Effector CD4-positive, alpha-beta T cell (primary cell): ENCODE measurements at places on chromosomes 2 and 18.

GRCh38 chr2:218329027-218329825 lies 27.4 kb upstream of the CATIP start:
- no peak for DNase-seq

DNA sequence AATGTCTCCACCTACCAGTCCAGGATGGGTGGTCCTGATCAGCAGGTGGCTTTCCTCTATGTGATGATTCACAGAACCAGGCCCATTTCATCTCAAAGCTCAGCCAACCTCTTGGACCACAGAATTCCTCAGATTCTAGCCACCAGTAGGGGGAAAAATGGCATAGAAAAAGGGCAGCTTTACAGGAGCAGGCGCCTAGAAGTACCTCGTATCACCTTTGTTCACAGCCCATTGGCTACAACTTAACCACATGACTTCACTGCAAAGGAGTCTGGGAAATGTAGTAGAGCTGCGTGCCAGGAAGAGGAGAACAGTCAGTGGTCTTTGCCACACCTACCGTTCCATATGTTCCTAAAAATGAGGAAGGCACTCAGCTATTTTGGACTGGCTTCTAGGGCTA lies 62.8 kb upstream of the DTNA start:
- DNase-seq, result no peak

DNA sequence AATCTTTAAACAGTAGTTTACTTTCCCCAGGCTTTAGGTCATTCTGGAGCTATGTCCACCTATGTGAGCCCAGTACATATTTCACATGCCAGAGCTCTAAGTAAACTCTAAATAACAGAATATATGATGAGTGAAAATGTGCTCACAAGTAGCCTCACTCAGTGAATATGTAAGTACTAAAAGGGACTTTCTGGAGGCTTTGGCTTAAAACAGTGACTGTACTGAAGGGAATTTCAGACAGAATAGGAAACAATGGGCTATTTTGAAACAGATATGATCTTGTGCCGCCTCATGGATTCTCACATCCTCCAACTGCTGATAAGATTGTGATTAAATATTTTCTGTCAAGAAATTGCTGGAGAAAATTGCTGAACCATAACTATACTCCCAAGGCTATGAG lies 747.9 kb downstream of the SOCS6 start:
- DNase-seq, result no peak

DNA sequence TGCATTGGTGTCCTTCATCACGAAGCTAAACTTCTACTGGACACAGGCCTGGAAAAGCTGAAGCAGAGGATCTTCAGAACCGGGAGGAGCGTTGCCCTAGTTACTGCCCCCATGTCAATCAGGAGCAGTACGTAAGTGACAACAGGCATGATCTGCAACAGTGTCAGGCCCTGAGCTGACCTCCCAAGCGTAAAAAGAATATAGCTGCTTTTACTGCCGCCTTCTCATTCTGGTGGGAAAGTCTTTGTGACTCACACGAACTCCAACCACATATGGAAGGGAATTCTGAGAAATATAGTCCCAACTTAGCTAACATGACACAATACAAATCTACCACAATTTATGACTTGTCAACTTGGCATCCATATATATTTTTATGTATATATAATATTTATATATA lies 1007.7 kb upstream of the CDH2 start:
- DNase-seq, result no peak

- DNase-seq, result no peak
Measured at GRCh38 chr2:33029459-33029858, 82.7 kb downstream of the LTBP1 start.

DNA sequence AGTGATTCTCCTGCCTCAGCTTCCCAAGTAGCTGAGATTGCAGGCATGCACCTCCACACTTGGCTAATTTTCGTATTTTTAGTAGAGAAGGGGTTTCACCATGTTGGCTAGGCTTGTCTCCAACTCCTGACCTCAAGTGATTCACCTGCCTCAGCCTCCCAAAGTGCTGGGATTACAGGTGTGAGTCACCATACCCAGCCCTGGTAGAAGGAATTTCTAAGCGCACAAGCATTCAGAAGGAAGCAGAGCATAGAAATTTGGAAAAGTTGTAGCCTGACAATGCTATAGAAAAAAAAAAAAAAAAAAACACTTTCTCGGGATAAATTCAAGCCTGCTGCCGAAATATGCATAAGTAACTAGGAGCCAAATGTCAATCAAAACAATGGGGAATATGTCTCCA lies 249.4 kb downstream of the GRB14 start:
- no peak for DNase-seq

- DNase-seq, result no peak
Measured at GRCh38 chr18:57432751-57433400, 2.3 kb upstream of the ONECUT2 start.

DNA sequence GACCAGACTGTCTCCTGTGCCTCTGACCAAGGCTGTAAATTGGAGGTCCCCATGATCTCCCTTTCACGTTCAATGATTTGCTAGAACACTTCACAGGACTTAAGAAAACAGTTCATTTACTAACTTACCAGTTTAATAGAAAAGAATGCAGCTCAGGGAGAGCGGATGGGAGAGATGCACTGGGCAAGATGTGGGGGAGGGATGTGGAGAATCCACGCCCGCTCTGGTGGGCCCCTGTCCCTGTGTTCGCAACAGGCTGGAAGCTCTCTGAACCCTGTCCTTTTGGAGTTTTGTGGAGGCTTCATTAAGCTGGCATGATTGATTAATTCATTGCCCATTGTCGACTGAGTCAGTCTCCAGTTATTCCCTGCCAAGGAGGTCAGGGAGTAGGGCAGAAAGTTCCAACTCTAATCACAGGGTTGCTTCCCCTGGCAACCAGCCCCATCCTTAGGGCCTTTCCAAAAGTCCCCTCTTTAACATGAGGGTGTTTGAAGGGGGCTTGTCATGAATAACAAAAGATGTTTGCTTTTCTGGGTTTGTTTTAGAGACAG lies 257.1 kb downstream of the ACKR3 start:
- DNase-seq, result no peak

GRCh38 chr2:30666266-30666874 lies 140.9 kb downstream of the CAPN13 start:
- no peak for DNase-seq

DNA sequence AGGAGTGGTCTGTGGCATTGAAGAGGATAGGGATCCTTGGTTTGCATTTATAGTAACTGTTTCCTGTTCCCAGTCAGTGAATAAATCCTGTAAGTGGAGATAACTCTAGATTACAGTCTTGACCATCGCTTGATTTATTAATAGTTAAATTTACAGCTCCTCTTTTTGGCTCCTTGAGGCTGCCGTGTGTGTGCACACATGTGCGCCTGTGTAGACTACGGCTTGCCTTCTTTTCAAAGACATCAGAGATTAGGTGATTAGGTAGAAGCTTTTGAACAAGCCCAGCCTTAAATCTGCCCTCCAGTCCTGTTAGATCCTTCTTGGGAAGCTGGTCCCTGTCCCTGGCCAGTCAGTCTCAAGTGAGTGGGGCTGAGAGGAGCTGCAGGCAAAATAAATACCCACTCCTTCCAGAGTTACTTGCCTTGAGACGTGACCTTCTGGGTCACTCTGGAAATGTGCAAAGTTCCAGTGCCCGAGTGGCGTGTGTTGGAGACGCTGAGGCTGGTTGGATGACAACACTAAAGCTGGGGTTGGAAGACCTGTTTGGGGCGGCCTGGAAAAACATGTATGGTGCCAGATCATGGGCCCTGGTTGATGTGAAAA lies 32.0 kb downstream of the TCF7L1 start:
- DNase-seq, result no peak

DNA sequence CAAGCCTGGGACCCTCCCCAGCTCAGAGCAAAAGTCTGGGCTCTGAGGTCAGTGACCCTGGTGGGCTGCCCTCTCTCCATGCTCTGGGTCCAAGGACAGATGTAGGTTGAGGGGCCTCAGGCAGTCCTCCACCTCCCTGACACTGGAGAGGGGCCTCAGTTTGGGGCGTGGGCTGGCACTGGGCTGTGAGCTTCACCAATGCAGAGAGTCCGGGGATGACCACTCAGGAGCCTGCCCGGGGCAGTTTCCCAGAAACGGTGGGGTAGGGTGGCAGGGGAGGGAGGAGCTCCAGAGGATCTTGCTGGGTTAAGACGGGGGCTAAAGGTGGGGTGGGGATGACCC lies 40.5 kb upstream of the SMAD7 start:
- DNase-seq, result no peak

DNA sequence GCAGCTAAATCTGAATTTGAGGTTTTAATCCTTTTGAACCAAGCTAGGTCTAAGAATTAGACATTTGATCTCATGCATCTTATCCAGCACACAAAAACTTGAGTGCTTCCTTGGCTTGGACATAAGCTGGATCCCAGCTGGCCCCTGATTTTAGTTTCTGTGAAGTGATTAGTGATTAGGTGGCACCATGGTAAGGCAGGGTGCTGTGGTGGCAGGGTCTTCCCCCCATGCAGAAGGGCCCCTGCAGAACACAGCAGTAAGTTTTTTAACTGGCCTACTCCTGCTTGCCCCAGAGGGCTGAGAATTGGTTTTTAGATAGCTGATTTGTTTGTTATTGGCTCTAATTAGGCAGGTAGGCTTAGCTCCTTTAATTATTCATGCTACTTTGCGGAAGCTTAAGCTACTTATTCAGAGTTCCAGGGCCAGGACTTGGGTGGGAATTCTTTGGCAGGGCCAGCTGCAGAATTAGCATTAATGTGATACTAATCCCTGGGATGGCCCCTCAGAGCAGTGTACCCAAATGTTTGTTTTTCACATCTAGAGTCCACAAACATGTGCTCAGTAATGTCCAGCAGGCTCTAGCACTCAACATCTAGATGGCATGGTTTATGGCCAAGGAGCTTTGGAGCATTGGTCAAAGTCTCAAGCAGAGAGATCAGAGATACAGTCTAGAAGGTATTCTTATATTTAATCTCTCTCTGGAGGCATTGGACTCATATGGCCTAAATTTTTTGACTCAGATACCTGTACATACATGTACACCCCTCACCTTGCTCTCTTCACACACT lies 99.6 kb downstream of the FMNL2 start:
- DNase-seq, result no peak

DNA sequence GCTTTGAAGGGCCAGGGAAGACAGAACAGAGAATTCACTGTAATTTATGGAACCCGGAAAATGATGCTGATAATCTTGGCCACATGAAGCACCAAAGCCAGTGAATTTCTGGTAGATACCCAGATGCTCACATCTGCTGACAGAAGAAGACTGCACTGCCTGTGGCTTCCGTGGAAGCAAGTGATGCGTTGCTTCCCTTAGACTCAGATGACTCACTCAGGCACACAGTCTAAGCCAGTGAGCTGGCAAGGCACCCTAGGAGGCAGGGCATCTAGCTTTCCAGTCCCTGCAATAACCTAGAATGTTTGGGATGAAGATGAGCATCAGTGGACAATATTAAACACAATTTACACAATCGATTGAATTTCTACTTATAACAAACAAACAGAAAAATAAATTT lies 284.7 kb downstream of the CMPK2 start:
- no peak for DNase-seq

- no peak for DNase-seq
Measured at GRCh38 chr2:216596980-216597509, 36.2 kb upstream of the IGFBP2 start.

- DNase-seq, result no peak
Measured at GRCh38 chr2:153028626-153029025, 310.2 kb downstream of the ARL6IP6 start.

- no peak for DNase-seq
Measured at GRCh38 chr18:59041819-59042815, 97.6 kb upstream of the SEC11C start.

GRCh38 chr2:10297959-10298531 lies 4.7 kb upstream of the HPCAL1 start:
- peak; percentile 42 for DNase-seq

- DNase-seq, result no peak
Measured at GRCh38 chr2:231270221-231271114, 72.0 kb downstream of the ARMC9 start.

- DNase-seq, result no peak
Measured at GRCh38 chr2:163155279-163155883, 316.8 kb upstream of the KCNH7 start.

DNA sequence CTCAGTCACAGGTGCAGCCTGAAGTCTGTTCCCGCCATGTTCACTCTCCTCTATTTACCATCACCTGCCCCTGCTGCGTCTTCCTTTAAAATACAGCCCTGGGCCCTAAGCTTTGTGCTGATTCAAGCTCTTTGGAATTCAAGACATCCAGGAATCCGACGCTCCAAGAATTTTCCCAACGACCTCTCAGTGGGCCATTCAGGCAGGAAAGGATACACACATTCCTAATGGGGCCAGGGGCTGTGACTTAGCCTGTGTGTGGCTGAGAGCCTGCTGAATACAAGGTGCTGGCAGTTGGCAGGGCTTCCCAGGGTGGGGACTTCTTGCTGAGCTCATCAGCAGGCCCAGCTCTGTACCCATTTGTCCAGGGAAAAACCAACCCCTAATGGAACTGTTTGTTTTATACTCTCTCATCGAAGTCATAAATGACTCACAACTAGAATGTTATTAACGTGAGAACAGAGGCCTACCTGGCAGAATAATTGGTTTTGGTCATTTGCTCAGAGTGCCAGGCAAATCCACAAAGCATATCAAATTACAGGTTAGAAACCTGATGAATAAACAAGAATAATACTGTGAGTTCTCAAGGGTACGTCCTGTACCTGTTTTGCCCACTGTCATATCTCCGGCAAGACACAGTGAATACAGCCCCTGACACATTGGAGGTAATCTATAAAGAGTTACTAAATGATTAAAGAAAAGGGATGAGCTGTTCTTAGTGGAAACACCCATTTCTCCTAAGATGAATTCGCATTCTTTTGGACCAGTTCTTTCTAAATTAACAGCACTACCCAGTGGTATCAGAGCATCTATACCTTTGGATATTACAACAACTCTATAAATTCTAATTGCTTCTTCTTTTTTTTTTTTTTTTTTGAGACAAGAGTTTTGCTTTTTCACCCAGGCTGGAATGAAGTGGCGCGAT lies 12.6 kb upstream of the KCMF1 start:
- no peak for DNase-seq

DNA sequence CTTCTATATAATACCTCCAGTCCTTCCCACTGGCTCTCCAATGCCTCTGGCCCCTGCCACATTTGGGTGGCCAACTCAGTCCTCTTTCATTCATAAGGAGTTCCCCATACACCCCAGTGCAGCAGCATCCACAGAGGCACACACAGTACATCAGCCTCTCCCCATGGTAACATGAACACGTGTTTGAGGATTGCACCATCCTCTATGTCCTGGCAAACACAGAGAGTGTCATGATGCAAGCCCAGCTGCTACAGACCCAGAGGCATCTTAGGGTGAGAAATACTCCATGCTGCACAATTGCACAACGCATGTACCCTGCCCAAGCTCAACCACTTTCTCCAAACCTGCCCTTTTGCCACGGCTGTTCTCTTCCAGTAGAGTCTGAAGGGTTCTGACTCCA lies 11.5 kb downstream of the IGFBP5 start:
- DNase-seq, result no peak

- no peak for DNase-seq
Measured at GRCh38 chr2:211086049-211086448, 529.6 kb downstream of the CPS1 start.

- DNase-seq, result no peak
Measured at GRCh38 chr2:74740741-74741431, 86.8 kb downstream of the SEMA4F start.

DNA sequence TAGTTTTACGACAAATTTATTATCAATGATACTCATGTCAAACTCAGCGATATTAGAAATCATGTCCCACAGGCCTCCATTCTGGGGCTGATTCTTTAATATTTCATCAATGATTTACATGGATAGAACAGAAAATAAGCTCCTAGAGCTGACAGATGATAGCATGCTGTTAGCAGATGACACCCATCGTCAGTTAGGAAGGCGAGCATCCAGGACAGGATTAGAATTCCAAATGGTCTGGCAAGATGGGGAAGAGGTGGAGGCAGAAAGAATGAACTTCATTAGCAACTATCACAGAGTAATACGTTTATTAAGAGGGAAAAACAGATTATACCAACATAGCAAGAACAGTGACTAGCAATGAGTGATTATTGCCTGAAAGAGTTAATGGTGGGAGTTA lies 46.2 kb upstream of the ACVR1 start:
- no peak for DNase-seq
